ENCODE measurements at places on chromosomes 11 and 22. TPM values are rescaled to one million over a fixed set of nuclear protein-coding genes. Genes with fewer than 3 reads are reported as not detected.

The FJX1 gene
- not detected for total RNA-seq

The RAG2 gene
- total RNA-seq: not detected

GRCh38 chr22:42269432-42270175, 849 bp downstream of the TCF20 start:
- DNase-seq: peak; percentile 84
- H3K27me3 ChIP-seq: no peaks in the 10 kb centered on the region
- peak overlapping the region; percentile 95 for H3K27ac ChIP-seq
- peak overlapping the region; percentile 98 for H3K4me3 ChIP-seq
- no peaks in the 10 kb centered on the region for H3K36me3 ChIP-seq

DNA sequence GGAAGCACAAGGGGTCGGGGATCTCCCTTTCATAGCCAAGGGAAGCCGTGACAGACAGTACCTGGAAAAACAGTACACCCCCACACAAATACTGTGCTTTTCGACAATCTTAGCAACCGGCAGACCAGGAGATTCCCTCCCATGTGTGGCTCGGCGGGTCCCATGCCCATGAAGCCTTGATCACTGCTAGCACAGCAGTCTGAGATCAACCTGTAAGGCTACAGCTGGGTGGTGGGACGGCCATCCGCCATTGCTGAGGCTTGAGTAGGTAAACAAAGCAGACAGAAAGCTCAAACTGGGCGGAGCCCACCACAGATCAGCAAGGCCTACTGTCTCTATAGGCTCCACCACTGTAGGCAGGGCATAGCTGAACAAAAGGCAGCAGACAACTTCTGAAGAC, 180.2 kb upstream of the SOX6 start:
- H3K36me3 ChIP-seq: no peaks in the 10 kb centered on the region
- H3K27ac ChIP-seq: no peak overlapping the region
- DNase-seq: no peak
- no peaks in the 10 kb centered on the region for H3K4me1 ChIP-seq
- H3K27me3 ChIP-seq: no peaks in the 10 kb centered on the region
- H3K4me3 ChIP-seq: no peak overlapping the region

Data from transverse colon (tissue), 4 donors.